Iris pigment epithelial cell (primary cell): ENCODE measurements at places on chromosomes 12 and 14.

GRCh38 chr14:28381656-28382055 is 384.9 kb upstream of the FOXG1 start:
- DNase-seq: peak; percentile 62

DNA sequence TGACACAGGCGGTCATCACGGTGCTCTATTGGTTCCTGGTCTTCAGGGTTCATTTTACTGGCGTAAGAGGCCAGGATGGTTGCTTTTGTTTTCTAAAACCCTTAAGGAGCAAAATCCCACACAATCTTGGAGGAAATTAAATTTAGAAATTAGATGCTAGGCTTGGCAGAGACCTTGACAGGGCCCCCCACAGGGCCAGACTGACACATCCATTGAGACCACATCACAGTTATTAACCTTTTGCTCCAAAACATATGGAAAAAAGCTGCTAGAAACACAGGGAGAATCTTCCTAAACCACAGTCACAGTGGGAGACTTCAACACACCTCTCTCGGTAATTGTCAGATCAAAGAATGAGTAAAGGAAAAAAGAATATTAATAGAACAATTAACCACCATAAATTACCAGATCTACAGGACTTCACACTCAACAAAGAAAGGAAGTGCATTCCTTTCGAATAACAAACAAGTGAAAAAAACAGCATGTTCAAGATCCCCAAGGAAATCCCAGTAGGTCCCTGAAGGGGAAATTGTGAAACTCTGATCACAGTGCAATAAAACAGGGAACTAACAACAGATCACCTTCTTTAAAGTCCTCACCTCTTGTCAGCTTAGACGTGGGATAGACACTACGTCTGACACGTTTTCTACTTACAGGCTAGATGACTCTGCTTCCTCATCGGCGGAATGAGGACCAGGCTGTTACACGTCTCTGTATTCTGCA is 40.2 kb upstream of the TMEM179 start:
- DNase-seq: no peak

- DNase-seq: peak; percentile 96
Measured at GRCh38 chr12:116916714-116917114, 6.0 kb downstream of the FBXW8 start.

DNA sequence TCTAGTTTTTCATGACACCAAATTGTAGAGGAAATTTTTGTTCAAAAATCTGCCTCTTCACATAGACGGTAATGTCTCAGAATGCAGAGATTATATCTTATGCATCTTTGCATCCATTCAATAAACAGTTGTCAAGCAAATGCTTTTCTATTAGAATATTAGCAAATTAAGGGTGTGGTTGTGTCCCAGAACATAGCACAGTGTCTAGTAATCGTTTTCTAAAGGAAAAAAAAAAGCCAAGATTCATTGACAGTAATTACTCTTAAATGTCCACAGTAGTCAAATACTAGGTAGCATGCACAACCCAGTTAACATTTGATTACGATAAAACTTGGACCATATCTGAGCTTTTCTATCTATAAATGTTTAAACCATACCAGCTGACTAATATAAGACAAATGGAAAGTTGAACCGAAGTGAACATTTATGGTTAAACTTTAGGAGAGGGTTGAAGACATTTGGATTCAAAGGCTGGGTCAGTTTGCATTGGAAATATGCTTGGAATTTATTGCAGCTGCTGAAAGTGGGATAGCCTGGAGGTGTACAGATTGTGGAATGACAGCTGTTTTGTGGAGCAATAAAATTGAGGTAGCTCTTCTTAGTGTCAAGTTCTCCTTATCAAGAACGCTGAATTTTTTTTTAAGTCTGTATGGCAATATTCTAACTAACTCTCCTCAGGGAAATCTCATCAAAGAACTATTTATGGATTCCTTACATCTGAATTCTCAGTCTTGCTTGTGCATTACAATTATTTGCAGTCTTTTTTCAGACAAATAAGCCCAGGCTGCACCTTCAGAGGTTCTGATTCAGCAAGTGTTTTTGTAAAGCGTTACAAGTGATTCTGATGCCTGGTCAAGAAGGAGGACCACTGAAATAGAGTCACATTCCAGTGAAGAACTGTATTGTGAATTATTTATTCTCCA is 66.7 kb upstream of the ATP2B1 start:
- no peak for DNase-seq

DNA sequence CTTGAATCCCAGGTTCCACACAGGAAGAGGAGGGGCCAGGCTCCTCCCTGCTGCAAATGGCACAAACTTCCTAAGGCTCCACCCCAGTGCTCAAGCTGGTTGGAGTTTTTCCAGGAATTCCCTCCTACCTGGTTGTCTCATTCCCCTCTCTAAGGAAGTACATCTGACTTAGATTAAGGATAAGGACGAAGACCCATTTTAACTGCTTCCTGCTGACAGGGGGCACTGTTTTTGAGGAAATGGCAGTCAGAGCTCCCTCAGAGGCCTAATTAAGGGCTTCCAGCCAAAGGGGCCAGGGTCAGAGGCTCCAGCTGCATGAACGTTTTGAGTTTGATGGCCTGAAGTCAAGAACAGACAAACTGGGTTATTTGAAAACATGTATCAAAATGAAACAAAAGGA is 1084.7 kb downstream of the SLC6A15 start:
- DNase-seq: peak; percentile 18

DNA sequence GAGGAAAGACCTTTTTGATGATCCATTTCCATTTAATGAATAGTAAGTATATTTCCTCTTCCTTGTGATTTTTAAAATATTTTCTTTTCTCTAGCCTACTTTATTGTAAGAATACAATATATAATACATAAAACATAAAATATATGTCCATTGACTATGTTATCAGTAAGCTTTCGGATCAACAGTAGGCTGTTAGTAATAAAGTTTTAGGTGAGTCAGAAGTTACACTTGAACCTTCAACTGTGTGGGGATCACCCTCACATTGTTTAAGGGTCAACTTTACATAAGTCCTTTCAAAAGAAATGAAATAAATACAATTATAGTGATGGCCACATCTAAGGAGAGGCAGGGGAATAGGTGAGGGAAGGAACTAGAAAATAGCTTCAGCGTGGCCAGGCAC is 5.0 kb upstream of the TFCP2 start:
- DNase-seq: no peak

DNA sequence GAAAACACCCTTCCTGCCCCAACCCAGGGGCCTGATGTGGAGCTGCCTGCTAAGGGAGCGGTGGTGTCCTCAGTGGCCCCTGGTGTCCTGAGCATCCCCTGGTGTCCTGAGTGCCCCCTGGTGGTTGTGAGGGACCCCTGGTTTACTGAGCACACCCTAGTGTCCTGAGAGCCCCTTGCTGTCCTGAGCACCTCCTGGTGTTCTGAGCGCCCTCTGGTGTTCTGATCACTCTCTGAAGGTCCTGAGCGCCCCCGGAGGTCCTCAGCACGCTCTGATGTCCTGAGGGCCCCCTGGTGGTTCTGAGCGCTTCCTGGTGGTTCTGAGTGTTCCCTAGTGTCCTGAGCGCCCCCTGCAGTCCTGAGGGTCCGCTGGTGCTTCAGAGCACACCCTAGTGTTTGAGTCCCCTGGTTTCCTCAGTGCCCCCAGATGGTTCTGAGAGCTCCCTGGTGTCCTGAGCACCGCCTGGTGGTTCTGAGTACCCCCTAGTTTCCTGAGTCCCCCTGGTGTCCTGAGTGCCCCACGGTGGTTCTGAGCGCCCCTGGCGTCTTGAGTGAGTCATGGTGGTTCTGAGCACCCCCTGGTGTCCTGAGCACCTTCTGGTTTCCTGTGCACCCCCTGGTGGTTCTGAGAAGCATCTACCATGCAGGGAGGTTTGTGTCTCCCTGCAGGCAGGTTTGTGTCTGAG is 1004.2 kb downstream of the TMEM121 start:
- DNase-seq: no peak

GRCh38 chr12:107320929-107321631 is 227.7 kb upstream of the CRY1 start:
- peak; percentile 76 for DNase-seq

GRCh38 chr12:50483488-50483887 is 21.3 kb upstream of the DIP2B start:
- DNase-seq: no peak

DNA sequence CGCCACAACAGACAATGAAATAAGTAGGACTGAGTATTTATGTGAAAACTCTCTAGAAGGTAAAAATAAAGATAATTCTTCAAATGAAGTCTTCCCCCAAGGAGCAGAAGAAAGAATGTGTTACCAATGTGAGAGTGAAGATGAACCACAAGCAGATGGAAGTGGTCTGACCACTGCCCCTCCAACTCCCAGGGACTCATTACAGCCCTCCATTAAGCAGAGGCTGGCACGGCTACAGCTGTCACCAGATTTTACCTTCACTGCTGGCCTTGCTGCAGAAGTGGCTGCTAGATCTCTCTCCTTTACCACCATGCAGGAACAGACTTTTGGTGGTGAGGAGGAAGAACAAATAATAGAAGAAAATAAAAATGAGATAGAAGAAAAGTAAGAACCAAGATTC is 82.7 kb downstream of the VEZT start:
- no peak for DNase-seq

- peak; percentile 70 for DNase-seq
Measured at GRCh38 chr12:65881965-65882413, 57.7 kb downstream of the HMGA2 start.

GRCh38 chr14:68262567-68262966 is 443.0 kb downstream of the RAD51B start:
- DNase-seq: no peak

- DNase-seq: peak; percentile 65
Measured at GRCh38 chr14:55333711-55334485, 62.7 kb downstream of the FBXO34 start.

DNA sequence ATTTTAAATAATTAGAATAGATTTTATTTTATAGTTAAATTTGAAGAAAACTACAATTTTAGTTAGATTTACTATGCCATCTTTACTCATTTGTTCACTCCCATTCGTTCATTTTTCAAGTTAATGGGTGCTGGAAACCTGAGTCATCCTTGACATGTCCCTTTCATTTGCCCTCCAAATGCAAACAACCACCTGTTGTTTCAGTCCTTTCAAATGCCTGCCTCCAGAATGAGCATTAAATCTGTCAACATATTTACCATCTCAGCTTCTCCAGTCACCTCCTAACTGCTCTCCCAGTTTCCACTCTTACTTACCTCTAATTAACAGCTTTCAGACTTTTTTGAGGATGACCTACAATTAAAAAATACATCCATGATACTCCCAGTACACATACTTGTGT is 375.5 kb downstream of the RAD51B start:
- no peak for DNase-seq

GRCh38 chr12:121057794-121058193 is 18.7 kb upstream of the OASL start:
- no peak for DNase-seq

- DNase-seq: no peak
Measured at GRCh38 chr12:67991158-67991557, 1.9 kb downstream of the IFNG-AS1 start.

DNA sequence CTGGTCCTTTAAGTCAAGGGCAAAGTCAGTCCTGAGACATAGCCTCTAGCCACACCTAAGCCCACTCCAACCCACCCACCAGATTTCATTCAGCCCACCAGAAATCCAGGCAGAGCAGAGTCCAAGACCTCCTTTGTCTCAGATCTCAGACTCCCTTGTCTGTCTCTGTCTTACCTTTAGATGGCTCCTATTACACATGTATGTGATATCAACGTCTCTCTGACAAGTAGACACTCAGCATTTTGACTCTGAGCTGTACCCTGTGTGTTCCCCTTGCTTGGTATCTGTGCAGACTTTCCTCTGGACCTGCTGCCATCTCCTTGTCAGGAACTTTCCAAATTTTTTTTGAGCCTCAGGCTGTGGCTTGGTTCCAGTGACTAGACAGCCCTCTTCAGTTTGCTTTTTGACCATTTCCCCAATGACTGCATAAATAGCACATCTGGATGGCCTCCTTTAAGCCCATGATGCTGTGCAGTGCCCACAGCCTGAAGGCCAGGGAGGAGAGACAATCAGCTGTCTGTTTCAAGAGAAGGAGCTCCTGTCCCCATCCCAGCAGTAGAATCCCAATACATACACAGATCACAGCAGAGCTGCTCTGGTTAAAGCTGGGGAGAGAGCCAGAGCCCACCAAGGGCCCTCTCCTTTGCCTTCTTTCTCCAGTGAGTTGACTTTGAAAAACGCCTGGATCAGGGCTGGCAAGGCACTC is 7.0 kb downstream of the POU6F1 start:
- DNase-seq: no peak

DNA sequence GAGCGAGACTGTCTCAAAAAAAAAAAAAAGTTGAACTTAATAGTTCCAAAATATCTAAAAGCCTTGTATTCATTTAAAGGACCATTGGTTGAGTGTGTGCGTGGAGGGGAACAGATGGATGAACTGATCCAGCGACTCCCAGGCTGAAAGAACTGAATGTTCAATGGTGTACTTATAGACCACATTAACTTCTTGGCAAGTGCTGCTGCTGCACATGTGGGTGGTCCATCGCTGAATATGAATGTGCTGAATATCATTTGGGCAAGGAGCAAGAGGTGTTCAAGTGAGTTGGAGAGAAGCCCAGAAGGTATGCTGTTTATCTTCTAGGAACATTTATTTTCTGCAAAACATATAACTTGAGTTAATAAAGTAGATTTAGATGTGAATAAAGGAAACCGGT is 289.0 kb upstream of the RPL10L start:
- DNase-seq: no peak

- DNase-seq: peak; percentile 7
Measured at GRCh38 chr12:16027002-16027401, 115.9 kb downstream of the DERA start.

DNA sequence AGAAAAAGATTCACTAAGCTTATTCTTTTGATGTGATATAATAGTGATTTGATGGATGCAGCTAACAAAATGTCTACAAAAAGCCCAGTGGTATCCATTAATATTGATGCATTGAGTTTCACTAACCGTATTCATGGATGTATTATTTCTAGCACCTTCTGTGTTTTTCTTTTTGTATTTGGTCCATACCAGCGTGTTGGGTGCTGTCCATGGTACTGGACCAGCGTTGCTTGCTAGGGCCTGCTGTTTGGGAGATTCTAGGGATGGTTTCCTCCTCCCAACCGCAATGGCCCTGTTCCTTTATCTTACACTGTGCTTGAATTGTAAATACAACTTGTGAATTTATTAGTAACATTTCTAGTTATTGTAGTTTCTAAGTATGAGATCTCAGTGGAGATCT is 31.7 kb downstream of the ANO4 start:
- peak; percentile 57 for DNase-seq

DNA sequence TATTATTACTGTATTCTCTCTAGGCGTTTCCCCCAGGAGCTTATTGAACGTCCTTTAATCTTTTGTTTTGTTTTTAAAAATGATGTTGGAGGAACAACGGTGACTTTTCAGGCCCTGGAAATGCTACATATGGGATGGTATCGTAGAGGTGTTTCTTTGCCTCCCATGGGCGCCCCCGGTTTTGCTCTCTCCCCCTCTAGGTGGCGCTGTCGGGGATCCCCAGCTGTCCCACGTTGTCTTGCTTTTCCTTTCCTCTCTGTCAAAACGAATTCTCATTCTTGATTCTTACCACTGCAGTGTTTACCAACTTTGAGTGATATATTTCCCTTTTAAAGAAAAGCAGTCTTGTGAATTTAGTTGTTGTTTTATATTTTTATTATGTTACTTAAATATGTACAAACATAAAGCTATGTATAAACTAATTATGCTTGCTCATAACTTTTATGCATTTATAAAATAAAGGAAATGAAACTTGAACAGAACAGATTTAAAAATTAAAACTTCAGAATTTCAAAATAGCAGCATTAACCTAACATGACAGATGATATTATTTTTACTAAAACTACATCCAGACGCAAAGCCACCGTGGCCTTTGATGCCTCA is 171.9 kb downstream of the RGS6 start:
- DNase-seq: no peak
